ENCODE measurements at places on chromosomes 6 and 20. TPM values are rescaled to one million over a fixed set of nuclear protein-coding genes. Genes with fewer than 3 reads are reported as not detected.

DNA sequence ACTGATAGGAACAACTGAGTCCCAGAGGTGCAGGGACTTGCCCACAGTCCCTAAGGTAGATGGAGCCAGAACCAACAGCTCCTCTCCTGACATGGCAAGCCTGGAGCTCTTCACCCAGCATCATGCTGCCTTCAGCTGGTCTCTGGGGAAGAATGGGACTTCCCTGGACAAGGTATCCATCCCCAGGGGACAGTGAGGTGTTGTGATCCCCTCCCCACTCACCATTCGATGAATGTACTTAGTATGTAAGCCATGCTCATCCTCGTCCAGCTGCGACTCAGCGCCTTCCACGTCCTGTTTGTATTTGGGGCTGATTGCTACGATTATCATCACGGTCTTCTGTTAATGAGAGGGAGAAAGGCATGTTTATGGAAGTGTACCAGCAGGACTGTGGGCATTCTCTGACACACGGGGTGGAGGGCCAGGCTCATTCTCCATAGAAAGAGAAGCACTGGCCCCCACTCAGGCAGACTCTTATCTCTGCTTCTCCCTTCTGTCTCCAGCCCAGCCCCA, 39.4 kb downstream of the TRAF3IP2 start:
- no peak for DNase-seq
- peaks cover 76% of the 10 kb centered on the region for H3K36me3 ChIP-seq
- H3K27me3 ChIP-seq, result no peaks in the 10 kb centered on the region
- H3K4me3 ChIP-seq, result peak overlapping the region; percentile 61
- H3K4me1 ChIP-seq, result peaks cover 51% of the 10 kb centered on the region

DNA sequence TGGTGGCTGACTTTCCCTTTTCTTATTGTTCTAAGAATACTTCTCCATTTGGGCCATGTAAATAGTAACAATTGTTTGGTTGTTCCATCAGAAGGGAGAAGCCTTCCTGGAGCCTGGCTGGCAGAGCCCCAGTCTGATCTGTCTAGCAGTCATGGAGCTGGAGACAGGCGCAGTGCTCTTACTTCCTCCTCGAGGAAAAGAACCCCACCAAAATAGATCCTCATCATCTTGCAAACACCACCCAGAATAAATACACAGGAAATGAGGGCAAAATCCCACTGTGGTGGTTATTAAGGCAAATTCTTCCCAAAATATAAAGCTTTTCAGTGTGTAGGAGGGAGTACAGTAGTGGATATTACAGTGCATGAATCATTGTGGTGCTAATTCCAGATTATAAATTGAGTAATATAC, 195.1 kb upstream of the SGK1 start:
- H3K27ac ChIP-seq, result no peak overlapping the region
- no peak for DNase-seq
- H3K4me1 ChIP-seq, result no peaks in the 10 kb centered on the region

GRCh38 chr6:88380618-88381288, 214.6 kb upstream of the CNR1 start:
- no peaks in the 10 kb centered on the region for H3K36me3 ChIP-seq
- H3K27ac ChIP-seq, result no peak overlapping the region
- H3K4me1 ChIP-seq, result no peaks in the 10 kb centered on the region
- H3K4me3 ChIP-seq, result no peak overlapping the region
- DNase-seq, result no peak
- no peaks in the 10 kb centered on the region for H3K27me3 ChIP-seq

DNA sequence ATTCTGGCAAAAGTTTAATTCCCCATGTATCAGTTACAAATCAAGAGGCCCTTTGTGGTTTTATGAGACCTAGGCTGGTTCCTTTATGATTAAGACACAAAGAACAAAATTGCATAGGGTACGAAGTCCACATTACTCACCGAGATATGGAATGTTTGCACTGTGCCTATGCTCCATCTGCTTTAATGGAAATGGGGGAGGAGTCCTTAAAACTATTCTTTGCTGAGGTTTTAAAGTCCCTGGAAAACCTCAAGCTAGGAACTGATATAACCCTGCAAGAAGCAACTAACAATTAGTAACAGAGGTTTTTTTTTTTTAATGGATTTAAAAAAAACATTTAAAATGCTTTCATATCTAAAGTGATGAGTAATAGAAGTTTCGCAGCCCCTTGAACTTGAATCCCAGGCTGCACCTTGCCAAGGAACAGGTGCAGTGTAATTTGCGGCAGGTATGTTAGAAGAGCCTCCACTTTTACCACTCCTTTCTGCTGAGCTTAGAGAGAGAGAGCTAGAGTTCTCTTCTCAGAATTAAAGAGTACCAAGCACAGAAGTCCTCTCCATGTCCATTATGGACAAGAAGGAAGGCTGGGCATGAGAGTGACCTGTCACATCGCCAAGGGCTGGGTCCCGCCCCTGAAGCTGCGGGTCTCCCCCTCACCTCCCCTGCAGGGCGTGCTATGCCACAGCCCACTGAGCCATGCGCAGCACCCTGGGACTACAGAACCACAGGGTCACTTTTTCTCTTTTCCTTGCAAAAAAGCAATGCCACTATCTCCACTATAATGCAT, 2.3 kb downstream of the SERPINB1 start:
- peak overlapping the region; percentile 34 for H3K27ac ChIP-seq
- H3K4me3 ChIP-seq, result peak overlapping the region; percentile 86
- no peaks in the 10 kb centered on the region for H3K27me3 ChIP-seq
- no peak for DNase-seq
- peaks cover 69% of the 10 kb centered on the region for H3K4me1 ChIP-seq

DNA sequence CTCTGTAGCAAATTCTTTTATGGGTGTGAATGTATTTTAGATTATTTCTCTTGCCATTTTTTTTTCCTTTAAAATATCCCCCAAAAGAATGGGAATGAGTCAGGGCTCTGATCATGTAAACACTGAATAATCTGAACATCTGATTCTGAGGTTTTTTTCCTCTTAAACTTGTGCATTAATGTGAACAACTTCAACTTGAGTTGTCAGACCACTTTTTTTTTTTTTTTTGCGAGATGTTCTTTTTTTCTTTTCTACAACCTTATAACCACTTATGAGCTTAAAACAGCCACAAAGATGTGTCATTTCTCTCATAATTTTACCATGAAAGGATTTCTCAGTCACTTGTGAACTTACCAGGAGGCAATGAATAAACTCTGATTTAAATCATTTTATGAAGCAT, 85.3 kb downstream of the TBC1D7 start:
- no peaks in the 10 kb centered on the region for H3K4me1 ChIP-seq
- no peak overlapping the region for H3K27ac ChIP-seq
- no peaks in the 10 kb centered on the region for H3K27me3 ChIP-seq
- H3K36me3 ChIP-seq, result no peaks in the 10 kb centered on the region
- DNase-seq, result no peak

GRCh38 chr6:90790058-90790457, 203.2 kb upstream of the MAP3K7 start:
- no peaks in the 10 kb centered on the region for H3K36me3 ChIP-seq
- H3K27ac ChIP-seq, result no peak overlapping the region
- H3K4me3 ChIP-seq, result no peak overlapping the region
- no peak for DNase-seq

GRCh38 chr6:71220466-71220865, 68.1 kb upstream of the OGFRL1 start:
- peaks cover 3% of the 10 kb centered on the region for H3K27me3 ChIP-seq
- H3K36me3 ChIP-seq, result no peaks in the 10 kb centered on the region
- H3K27ac ChIP-seq, result no peak overlapping the region
- no peaks in the 10 kb centered on the region for H3K4me1 ChIP-seq

DNA sequence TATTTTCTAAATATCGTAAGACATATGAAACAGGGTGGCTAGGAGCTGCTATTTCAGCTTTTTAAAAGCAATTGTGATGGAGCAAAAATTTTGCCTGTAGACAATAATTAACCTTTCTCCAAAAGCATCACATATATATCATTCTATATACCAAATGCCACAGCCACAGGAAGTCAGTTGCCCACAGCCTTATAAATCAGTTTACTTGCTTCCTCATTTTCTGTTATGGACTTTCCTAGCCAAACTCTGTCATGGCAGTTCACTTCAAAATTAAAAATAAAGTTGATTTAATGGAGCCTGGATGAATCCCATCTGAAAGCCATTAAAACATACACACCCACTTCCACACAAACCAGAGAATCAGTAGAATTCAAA, 93.4 kb upstream of the NHSL1 start:
- peaks cover 32% of the 10 kb centered on the region for H3K4me1 ChIP-seq
- H3K36me3 ChIP-seq, result no peaks in the 10 kb centered on the region
- no peak for DNase-seq
- no peaks in the 10 kb centered on the region for H3K27me3 ChIP-seq
- H3K27ac ChIP-seq, result peak overlapping the region; percentile 63

GRCh38 chr6:136753624-136754023, 38.7 kb downstream of the MAP3K5 start:
- DNase-seq, result peak; percentile 85
- H3K4me3 ChIP-seq, result peak overlapping the region; percentile 44
- peaks cover 81% of the 10 kb centered on the region for H3K4me1 ChIP-seq
- H3K27ac ChIP-seq, result peak overlapping the region; percentile 89

GRCh38 chr6:45175272-45175671, 152.9 kb upstream of the RUNX2 start:
- peaks cover 11% of the 10 kb centered on the region for H3K36me3 ChIP-seq
- no peak for DNase-seq
- H3K27me3 ChIP-seq, result no peaks in the 10 kb centered on the region
- peaks cover 22% of the 10 kb centered on the region for H3K4me1 ChIP-seq
- H3K27ac ChIP-seq, result peak overlapping the region; percentile 41

DNA sequence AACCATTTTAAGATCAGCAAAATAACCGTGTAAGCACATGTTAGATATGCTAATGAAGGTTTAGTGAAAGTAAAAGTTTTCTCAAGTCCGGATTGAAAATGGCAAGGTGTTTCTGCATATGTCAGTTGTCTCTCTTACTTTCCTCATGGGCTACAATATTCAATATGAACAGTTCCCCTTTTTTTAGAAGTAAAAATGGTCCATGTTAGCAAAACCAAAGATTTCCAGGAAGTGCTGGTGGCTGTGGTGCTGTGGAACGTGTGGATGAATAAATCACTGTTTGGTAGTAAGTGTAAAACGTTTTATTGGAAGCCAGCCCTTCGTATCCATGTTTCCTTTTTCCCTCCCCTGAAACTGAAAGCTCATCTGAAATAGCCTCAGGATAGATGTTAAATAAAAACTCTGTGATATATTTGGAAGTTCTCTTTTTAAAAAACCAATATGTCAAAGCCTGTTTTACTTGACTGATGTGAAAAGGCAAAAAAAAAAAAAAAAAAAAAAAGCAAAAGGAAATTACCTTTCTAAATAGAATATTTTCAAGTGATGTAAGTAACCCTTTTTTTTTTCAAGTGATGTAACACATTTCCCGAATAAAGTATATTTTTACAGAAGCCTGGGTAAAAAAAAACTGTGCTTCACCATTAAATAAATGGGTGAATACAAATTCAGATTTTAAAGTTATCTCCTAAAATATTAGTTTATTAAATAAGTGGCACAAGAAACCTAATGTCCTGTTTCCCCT, 41.9 kb downstream of the PLEKHG1 start:
- H3K4me1 ChIP-seq, result peaks cover 19% of the 10 kb centered on the region
- DNase-seq, result no peak
- H3K27me3 ChIP-seq, result peaks cover 5% of the 10 kb centered on the region

DNA sequence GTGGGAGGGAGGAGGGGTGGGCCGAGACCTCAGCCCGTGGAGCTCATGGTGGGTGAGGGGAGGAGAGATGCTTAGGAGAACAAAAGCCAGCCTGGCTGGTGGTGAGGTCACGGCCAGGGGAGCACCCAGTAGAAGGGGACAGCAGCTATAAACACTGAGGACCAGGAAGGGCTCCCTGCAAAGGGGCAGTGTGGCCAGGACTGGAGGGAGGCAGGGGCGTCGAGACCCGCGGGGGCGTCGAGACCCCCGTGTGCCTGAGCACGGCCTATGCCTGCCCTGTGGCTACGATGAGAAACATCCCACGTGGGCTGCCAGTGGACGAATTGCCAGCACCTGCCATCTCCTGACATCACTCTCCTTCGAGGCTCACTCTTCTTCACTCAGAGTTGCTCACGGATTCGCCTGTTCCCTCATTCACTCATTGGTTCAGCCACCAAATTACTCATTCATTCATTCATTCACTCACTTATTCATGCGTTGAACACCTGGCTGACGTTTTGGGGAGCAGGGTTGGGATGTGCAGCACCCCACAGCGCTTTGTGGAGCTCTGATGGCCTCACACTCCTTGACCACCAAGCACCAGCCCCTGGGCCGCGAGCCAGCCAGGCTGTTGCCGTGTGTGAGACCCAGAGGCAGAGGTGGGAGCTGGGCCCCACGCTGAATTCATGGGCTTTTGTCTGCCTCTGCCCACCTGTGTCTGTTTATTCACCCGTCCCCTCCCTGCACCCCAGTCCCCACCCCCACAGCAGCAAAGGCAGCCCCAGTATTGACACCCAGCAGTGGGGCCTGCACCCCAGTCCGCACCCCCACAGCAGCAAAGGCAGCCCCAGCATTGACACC, 61.2 kb upstream of the BHLHE23 start:
- H3K4me3 ChIP-seq, result no peak overlapping the region
- H3K27ac ChIP-seq, result no peak overlapping the region
- H3K36me3 ChIP-seq, result no peaks in the 10 kb centered on the region
- peaks cover 18% of the 10 kb centered on the region for H3K27me3 ChIP-seq
- peaks cover 3% of the 10 kb centered on the region for H3K4me1 ChIP-seq
- DNase-seq, result no peak

DNA sequence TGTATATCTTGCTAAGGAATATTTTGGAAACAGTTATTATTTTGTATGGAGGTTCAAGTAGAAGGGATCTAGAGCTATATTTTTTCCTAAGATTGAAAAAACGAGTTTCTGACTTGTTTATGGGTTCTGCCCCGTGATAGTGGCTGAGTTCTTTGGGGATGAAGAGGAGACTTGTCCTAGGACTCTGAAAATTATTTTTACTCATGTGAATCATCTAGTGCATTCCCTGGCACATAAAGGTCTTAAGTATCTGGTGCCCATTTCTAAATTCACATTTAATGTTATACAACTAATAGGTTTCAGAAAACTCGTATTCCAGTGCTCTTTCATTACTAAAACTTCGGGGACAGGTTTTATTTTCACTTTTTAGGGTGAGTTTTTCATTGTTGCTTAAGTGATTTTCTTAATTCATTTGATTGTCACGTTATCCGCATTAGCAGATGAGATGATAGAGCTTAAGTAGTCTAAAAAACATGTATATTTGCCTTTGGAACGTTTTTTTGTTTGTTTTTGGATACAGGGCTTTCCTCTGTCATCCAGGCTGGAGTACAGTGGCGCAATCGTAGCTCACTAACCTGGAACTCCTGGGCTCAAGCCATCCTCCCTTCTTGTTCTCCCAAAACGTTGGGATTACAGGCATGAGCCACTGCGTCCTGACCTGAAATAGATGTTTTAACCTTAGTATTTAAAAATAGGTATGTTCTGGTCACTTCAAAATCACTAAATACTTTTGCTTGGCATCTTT, 2.1 kb downstream of the NFYA start:
- no peak for DNase-seq
- peak overlapping the region; percentile 97 for H3K27ac ChIP-seq
- peaks cover 62% of the 10 kb centered on the region for H3K4me1 ChIP-seq
- peaks cover 33% of the 10 kb centered on the region for H3K36me3 ChIP-seq
- no peaks in the 10 kb centered on the region for H3K27me3 ChIP-seq
- H3K4me3 ChIP-seq, result peak overlapping the region; percentile 94

Gene BTN1A1
- total RNA-seq, result not detected

Gene HLA-DPB1
- total RNA-seq, result 26.2 TPM

Gene RUNX2
- 13.2 TPM for total RNA-seq

Gene CD93
- total RNA-seq, result 1.7 TPM

Gene KCNK17
- total RNA-seq, result not detected
